ENCODE measurements at places on chromosomes 4 and X. TPM values are rescaled to one million over a fixed set of nuclear protein-coding genes. Genes with fewer than 3 reads are reported as not detected.

Gene MAGEB2
- not detected for polyA plus RNA-seq

DNA sequence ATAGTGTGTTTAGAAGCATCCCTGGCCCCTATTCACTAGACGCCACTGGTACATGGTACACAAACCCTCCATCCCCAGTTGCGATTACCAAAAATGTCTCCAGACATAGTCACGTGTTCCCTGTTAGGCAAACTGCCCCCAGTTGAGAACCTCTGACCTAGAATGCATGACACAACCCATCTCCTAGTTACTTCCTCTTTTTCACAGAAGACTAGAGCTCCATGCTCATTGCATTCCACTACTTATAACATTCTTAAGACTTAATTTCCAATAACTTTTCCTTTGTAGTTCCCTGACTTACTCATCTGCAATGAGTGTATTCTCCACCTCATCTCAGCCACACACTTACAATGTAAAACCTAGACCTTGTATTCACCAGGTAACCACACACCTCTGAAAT is 68.6 kb downstream of the PRSS12 start:
- DNase-seq, result no peak

Gene N4BP2
- polyA plus RNA-seq, result 0.86 TPM

- no peak for DNase-seq
Observed at GRCh38 chr4:174464949-174465348, 57.3 kb downstream of the HPGD start.

Gene PPARGC1A
- polyA plus RNA-seq, result 22.2 TPM

Gene PRRG1
- 6.1 TPM for polyA plus RNA-seq

Gene RTL9
- 0.20 TPM for polyA plus RNA-seq

GRCh38 chr4:174631901-174632758 is 109.8 kb upstream of the HPGD start:
- DNase-seq, result no peak

DNA sequence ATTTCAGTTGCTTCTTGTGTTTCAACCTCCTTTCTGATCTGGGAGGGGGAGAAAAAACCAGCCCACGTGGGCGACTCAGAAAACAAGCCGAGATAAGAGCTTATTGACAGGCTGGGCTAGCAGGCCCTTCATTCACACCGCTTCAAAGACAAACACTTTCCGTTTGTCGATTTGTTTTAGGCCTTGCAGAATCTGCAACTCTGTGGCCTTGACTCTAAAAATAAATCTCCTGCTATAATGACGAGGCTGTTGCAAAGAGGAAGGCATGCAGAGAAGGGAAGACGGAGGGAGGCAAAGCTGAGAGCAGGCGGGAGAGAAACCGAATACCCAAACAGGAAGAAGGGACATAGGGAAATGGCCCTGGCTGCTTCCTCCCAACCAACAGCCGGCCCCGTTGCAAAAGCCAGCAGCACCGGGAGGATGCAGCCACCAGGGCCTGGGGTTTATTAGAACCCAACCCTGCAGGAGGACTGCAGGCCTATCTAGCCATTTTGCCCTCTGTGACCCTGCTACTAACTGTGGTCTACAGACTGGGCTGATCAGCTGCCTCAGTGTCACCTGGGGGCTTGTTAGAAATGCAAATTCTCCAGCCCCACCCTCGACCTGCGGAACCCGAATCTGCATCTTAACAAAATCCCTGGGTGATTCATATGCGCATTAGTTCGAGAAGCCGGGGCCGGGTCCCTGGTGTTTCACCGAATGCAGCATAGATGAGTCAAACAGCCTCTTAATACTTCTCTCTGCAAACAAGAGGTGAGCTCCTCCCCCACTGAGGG is 325.5 kb downstream of the BCOR start:
- no peak for DNase-seq

GRCh38 chrX:107484002-107484726 is 34.7 kb downstream of the FRMPD3 start:
- peak; percentile 54 for DNase-seq

DNA sequence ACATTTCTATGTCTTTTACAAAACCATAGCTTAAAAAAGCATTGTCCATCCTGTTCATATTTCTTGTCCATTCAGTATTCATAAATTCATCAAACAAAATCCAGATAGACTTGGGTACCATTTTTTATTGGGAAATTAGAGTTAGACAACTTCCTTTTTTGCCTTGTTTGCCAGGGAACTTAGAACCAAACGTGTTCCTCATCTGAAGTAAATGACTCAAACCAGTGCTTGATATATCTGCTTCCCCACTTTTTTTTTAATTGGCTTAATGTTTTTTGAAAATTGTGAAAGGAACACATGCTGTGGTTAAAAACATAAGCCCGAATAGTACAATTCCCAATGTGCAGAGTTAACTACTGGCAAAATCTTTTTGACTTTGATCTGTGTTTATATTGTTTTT is 44.2 kb downstream of the DLG3 start:
- DNase-seq, result no peak

DNA sequence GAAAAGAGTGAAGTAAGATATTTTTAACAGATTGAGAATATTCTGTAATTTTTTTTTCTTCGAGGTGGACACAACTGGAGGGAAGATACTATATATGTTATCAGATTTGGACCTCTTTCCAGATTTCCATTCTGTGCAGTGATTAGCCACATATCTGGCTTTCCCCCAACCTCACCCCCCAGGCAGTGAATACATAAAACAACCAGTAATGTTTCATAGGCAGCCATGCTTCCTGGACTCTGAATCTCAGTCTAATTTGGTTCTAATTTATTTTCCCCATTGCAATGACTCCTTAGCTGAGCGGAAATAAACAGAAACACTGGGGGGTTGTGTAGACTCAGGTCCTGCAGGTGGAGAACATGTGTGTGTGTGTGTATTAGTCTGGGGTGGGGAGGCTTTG is 226.5 kb downstream of the FBXW7 start:
- no peak for DNase-seq

Data from right cardiac atrium (tissue), 5 donors.